ENCODE measurements at places on chromosomes 7 and 10.

DNA sequence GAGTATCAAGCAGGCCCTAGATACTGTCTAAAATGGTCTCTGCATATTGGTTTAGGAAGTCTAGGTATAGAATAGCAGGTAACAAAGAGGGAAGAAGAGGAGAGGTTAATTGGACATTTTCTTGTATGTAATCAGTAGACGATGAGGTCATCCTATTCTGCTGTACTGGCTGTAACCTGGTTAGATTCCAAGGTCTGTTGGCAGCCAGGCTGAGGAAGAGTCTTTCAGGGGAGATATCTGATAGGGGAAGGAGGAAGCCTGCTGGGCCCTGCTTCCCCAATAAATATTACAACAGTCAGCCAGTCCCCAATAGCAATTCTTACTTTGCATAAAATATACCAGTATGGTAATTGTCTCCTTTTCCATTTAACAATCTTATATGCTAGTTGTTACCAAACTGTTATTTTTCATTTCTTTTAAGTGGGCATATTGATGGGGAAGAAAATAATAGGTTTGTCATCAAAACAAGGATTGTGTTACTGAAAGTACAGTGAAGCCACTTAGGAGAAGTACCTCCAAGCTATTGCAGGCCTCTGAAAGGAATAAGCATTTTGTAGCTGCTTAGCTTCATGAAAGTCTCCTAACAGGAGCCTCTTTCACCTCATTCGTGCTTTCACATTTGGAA lies 186.4 kb downstream of the LRRC4 start:
- no peak for DNase-seq

DNA sequence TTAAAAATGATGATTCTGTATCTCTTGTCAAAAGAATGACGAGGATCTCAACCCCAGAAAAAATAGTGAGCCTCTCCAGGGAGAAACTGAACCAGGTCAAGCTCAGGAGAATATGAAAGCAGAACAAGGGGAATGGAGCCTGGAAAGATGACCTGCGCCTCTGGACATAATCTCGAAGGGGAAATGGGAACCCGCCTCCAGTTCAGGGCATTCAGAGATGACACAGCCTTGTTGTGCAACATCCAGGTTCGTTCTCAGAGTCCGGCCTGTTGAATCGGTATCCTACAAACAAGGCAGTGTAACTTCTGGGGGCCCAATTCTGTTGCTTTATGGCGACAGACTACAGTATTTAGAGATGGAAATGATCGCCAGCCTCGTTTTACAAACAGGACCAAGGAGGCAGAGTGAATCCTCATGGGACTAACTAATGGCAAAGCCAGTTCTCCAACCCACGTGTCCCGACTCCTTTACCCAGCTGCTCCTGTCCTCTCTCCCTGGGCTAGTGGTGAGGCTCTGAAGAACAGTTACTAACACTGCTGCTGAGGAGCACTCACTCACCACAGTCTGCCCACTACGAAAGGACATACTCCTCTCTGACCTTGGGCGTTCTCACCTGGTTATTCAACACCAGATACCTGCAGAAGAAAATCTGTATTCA lies 67.6 kb downstream of the JAZF1 start:
- DNase-seq: no peak

DNA sequence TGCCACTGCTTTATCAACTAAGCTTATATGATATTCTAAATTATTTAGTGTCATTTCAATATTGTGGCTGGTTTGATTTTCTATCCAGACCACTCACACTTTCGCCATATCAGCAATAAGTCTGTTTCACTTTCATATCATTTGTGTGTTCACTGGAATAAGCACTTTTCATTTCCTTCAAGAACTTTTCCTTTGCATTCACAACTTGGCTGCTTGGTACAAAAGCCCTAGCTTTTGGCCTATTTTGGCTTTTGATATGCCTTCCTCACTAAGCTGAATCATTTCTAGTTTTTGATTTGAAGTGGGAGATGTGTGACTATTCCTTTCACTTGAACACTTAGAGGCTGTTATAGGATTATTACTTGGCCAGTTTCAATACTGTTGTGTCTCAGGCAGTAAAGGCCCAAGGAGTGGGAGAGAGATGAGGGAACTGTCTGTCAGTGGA lies 120.9 kb upstream of the NAMPT start:
- DNase-seq: no peak

DNA sequence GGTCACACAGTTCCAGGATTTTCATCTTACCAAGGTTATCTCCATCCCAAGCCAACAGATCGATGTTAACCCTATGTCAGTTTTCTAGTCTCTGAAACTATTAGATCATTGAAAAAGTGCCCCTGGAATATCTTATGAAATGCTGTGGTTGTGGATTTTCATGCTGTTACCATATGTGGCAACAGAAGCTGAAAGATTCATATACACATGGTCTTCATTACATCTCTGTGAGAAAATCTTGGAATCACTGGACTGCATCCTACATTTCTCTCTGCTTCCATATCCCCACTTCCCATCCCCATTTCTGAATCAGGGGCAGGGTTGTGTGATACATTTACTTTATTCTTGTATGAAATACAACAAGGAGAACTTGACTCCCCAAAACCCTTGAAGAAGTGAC lies 146.1 kb downstream of the SLC16A9 start:
- no peak for DNase-seq

- DNase-seq: peak; percentile 19
Observed at GRCh38 chr7:111292026-111292470, 201.1 kb downstream of the LRRN3 start.

DNA sequence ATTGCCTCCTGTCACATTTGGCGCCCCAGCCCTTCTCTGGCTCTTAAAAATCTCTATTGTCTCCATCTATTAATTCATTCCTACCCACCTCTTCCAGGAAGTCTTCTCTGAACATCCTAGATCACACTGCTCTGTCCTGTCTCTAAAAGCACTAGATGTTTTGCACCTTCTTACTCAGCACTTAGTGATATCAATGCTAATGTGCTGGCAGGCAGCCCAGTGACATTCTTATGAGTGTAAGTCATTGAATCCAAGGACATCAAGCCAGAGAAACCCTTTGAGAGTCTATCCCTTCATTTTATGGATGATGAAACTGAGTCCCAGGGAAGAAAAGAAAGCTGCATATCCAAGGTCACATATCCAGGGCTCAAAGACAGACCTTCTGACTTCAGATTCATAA lies 48.3 kb upstream of the PAX2 start:
- DNase-seq: no peak

DNA sequence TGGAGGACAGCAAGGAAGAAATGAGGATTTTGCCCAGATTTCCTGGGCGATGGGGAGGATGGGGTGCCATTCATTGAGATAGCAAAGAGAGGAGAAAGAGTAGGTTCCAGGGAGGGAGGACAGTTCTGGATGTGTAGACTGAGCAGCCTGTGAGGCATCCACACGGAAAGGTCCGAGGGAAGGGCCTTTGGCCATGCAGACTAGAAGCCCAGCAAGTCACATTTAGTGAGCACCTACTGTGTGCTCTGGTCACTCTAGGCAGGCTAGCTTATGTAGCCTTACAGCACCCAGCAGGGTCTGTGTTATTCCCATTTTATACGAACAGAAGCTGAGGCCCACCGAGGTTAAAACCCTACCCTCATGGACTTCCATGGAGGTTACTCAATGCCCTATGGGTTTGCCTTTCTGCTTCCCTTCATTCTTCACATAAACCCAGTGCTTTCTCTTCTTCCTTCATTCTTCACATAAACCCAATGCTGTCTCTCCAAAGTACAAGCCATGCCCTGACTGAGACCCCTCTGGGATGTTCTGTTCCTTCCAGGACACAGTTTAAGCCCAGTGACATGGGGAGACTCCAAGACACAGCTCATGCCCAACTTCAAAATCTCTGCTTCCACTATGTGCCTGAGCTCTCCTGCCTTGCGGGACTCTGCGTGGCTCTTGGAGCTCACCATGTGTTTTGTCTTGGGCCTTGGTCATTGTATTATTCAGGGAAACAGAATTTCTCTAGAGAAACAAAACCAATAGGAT lies 13.7 kb downstream of the IL2RA start:
- no peak for DNase-seq

DNA sequence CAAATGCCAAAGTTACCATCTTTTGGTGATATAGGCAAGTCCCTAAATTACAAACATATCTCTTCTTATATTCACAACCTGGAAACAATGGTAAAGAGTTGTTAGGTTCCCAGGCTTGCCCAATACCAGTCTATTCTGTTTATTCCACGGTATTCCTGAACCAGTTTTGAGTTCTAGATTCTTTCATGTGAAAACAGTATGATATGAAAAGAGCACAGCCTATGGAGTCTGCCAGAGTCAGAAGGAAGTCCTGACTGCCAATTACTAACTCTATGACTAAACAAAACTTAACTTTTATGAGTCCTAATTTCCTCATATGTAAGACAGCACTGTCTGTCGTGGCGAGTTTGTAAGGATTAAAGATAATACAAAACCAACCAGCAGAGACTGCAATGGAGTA lies 5.6 kb downstream of the ABI1 start:
- no peak for DNase-seq

- DNase-seq: no peak
Observed at GRCh38 chr10:129531969-129532660, 65.1 kb downstream of the MGMT start.

GRCh38 chr7:108200326-108200725 lies 70.2 kb upstream of the LAMB4 start:
- no peak for DNase-seq

- DNase-seq: no peak
Observed at GRCh38 chr10:103701380-103702222, 153.8 kb downstream of the SH3PXD2A start.

DNA sequence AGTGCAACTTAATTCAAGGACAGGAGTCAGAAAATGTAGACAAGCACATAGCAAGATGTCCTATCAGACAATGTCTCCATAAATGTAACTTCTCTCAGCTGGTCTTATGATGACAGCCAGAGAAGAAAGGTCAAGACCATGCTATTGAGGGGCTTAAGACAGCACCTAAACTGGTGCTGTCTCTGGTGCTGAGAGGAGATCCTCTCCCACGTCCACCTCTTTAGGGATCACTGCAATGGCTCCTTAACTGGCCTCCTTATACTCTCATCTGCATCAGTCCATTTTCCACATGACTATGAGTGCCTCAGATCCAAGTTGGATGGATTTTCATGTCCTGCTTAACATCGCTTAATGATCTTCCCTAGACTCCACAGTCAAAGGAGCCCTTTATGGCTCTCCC lies 210.6 kb downstream of the ARL4A start:
- DNase-seq: no peak

DNA sequence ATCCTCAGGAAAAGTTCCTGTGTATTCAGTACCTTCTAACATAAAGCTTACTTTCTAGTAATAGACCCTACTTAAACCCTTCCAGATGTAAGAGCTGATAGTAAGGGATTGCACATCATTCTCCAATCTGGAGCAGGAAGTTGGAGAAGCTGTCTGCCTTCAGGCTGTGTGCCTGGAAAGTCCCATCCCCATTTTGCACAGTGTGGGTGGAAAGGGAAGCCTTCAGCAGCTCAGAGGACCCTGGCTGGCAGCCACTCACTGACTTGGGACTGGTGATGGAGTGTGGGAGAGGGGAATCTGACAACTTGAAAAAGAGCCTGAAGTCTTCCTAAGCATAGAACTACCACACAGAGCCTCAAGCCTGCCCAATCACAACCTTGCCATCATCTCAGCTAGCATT lies 164.1 kb upstream of the ADO start:
- DNase-seq: no peak

GRCh38 chr7:42677751-42678699 lies 233.8 kb downstream of the C7orf25 start:
- no peak for DNase-seq

DNA sequence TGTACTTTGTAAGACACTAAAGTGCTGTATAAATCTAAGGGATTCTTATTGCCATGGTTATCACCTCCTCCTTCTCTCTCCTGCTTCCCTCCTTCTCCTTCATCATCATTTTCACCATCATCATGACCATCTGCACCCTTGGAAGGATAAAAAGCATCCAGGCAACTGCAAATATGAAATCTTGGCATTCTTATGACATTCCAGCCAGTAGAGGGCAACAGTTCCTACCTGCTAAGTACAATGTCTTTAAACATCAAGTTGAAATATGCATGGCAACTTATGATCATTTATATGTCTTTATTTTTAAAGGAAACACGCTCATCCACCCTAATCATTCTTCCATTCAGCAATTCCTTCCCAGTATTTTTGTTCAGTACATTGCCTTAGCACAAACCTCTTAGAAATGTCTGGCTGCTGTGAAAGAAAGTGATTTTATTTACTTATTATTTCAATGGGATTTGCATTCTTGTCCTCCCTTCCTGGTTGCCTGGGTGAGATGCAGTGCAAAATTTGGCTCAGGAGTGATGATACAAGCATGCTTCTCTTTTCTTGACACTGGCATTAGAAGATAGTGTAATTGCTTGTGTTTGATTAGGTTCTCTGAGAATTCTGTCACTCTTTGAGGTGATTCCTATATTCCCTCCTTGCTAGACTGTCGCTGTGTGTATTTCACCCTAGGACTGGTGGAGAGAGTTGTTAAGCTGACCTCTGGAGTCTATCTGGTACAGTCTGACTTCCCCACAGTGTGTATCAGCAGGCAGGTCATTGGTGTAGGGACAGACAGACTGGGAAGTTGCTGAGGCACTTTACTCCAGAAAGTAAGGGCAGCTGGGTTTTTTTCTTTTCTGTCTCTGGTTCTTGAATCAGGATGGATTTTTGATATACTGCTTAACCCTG lies 188.5 kb upstream of the BMPER start:
- DNase-seq: peak; percentile 3

DNA sequence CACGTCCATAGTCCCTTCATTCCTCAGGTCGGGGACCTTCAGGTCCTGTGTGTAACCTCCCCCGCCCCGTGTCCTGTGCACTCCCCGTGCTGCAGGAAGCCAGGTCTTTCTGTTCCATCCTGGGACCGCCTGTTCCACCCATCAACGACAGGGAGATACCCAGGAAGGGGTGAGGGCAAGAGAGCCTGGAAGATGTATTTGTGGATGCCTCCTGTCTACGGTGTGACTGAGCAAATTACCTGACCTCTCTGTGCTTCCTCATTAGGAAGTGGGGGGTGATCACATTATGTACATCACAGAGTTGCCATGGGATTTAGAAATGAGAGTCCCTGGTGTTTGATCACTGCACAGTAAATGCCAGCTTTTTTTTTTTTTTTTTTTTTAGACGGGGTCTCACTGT lies 46.3 kb downstream of the GRID2IP start:
- DNase-seq: no peak

DNA sequence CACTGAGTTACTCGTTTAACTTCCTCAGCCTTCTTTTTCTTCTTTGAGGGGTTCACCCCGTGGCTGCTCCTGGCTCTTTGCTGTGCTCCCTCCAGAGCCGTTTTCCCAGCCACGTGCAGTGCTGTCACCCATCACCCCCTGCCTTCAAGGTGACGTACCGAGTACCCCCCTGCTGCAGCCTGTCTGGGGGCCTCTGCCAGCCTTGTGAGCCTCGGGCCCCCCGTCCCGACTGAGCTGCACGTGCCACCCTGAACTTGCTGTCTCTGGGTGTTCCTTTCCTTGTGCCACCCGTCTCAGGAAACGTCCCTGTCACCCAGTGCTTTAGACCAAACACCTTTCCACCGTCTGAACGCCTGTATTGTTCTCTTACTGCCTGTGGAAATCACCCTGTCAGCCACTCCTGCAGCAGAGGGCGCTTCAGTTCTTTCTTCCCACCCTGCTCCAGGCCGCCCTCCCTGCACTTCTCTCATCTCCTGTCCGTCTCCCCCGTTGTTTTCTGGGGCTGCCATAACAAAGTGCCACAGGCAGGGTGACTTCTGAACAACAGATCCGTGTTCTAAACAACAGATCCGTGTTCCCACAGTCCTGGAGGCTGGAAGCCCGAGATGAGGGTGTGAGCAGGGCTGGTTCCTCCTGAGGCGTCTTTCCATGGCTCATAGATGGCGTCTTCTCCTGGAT lies 44.6 kb downstream of the WDR37 start:
- DNase-seq: no peak

- DNase-seq: no peak
Observed at GRCh38 chr7:153472516-153472915, 579.7 kb upstream of the DPP6 start.
